Placental epithelial cell (primary cell): ENCODE measurements at places on chromosomes 11 and 22. TPM values are rescaled to one million over a fixed set of nuclear protein-coding genes. Genes with fewer than 3 reads are reported as not detected.

The SCGB1C1 gene
- total RNA-seq = not detected in 2 replicates

The CHST1 gene
- total RNA-seq = not detected in 2 replicates

The CFAP300 gene
- total RNA-seq = 13.3 TPM in 2 replicates

The INCENP gene
- 19.6 and 27.8 TPM in 2 replicates for total RNA-seq

The POU2AF1 gene
- not detected in 2 replicates for total RNA-seq

The ATM gene
- 48.7 and 160 TPM in 2 replicates for total RNA-seq

The HTR3B gene
- total RNA-seq = not detected in 2 replicates

The EFCAB6 gene
- 2.5 and 3.5 TPM in 2 replicates for total RNA-seq

The PACS1 gene
- total RNA-seq = 40.8 and 50.6 TPM in 2 replicates

The CHKA gene
- 8.6 and 14.9 TPM in 2 replicates for total RNA-seq

The ZP1 gene
- total RNA-seq = not detected in 2 replicates

The CTNND1 gene
- total RNA-seq = 200 and 219 TPM in 2 replicates

The DUSP8 gene
- total RNA-seq = 0.79 and 1.5 TPM in 2 replicates

The CCDC73 gene
- not detected in 2 replicates for total RNA-seq

The PRAME gene
- not detected in 2 replicates for total RNA-seq

The BTG4 gene
- 0.22 and 0.39 TPM in 2 replicates for total RNA-seq

The DGCR8 gene
- total RNA-seq = 28.0 and 44.8 TPM in 2 replicates

The AGBL2 gene
- total RNA-seq = 6.4 and 9.4 TPM in 2 replicates

The DDIAS gene
- total RNA-seq = 1.6 and 2.0 TPM in 2 replicates

The TRIM51 gene
- not detected in 2 replicates for total RNA-seq

The GRM5 gene
- not detected in 2 replicates for total RNA-seq

The GPR83 gene
- total RNA-seq = under 0.01 TPM in 1 of 2 replicates, not detected in the other

The KBTBD3 gene
- total RNA-seq = 2.8 and 4.3 TPM in 2 replicates

The MYOD1 gene
- not detected in 2 replicates for total RNA-seq

The TANGO2 gene
- 19.6 and 45.2 TPM in 2 replicates for total RNA-seq

The SERPING1 gene
- 0.65 and 13.7 TPM in 2 replicates for total RNA-seq

The NEFH gene
- 0.39 and 0.43 TPM in 2 replicates for total RNA-seq

The GRAP2 gene
- total RNA-seq = not detected in 2 replicates

The GSC2 gene
- total RNA-seq = not detected in 2 replicates

The CABP7 gene
- total RNA-seq = under 0.01 TPM in 2 replicates

The MPZL2 gene
- total RNA-seq = 69.5 and 85.8 TPM in 2 replicates

The KRTAP5-10 gene
- not detected in 2 replicates for total RNA-seq

The TMPRSS4 gene
- under 0.01 TPM in 1 of 2 replicates, not detected in the other for total RNA-seq

The FOLH1 gene
- total RNA-seq = not detected in 2 replicates

The BAIAP2L2 gene
- total RNA-seq = under 0.01 TPM in 1 of 2 replicates, not detected in the other

The MYBPC3 gene
- not detected in 2 replicates for total RNA-seq

The OR1S1 gene
- total RNA-seq = not detected in 2 replicates

The C11orf21 gene
- total RNA-seq = under 0.01 TPM in 1 of 2 replicates, not detected in the other

The SLC6A5 gene
- total RNA-seq = not detected in 2 replicates

The OR10A2 gene
- total RNA-seq = not detected in 2 replicates

The CCND1 gene
- total RNA-seq = 81.3 and 297 TPM in 2 replicates
